ENCODE measurements at places on chromosomes 12 and 14.

GRCh38 chr12:70534466-70534865, 102.8 kb downstream of the PTPRB start:
- DNase-seq, result no peak

DNA sequence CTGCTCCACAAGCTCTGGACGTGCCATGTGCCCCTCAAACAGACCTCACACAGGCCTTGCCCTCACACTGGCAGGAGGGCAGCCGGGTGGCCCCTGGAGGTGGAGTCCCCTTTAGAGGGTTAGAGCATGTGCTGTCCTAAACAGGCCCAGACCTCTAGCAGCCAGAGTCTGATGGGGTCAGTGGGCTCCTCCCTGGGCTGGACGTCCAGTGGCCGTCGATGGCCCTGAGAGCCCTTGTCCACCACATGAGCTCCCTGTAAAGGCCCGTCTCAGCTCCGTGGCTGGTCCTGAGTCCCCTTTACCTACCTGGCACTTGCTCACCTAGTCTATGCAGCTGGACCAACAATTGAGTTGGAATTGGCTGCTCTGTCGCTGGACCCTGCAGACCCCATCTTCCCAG, 3.8 kb downstream of the TMEM179 start:
- DNase-seq, result no peak

- no peak for DNase-seq
Observed at GRCh38 chr12:123089140-123089539, 61.8 kb downstream of the PITPNM2 start.

DNA sequence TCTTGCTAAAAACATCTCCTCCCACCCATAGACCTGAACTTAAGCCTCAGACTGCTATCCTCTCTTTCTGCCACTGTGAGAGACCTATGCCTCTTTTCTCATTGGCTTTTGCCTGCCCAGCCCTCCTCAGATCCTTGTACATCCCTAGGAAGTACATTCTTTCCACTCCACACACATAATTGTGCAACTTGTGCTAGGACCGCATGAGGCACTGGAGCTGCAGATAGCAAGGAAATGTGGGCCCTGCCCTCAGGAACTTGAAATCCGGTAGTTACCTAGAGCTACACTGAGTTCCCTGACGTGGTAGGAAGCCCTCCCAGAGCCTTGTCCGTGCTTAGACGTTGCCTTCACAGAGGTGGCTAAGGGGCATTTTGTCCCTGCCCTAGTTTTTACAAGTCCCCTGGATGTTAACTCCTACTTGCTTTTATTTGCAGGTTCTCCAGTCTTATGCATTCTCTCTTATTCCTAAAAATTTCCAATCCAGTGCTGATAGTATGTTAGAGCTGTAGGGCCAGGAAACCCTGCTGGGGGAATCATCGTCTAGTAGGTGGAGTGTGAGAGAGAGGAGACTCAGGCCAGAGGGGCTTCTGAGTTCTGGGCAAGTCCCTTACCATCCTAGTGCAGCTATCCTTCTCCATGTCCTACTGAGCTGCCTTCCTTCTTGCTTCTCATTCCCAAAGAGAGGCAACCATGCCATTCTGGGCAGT, 41.3 kb downstream of the NTF3 start:
- DNase-seq, result no peak

DNA sequence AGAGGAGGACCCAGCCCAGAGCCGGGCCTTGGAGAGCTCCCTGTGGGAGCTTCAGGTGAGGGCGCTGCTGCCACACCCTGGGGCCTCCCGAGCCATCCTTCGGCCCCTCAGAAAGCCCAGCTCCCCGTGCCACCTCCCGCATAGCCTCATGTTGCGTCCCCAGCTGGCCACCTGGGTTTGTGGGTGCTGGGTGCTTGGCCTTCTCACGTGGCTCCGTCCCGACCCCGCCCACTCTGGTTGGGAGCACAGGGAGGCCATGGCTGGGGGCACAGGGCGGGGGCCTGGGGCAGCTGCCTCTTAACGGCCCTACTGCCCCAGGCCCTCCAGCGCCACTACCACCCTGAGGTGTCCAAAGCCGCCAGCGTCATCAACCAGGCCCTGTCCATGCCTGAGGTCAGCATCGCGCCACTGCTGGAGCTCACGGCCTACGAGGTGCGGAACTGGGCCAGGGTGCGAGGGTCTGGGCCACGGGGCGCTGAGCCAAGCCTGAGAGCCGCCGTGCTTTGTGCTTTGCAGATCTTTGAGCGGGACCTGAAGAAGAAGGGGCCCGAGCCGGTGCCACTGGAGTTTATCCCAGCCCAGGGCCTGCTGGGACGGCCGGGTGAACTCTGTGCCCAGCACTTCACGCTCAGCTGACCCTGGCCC, 7.6 kb downstream of the NOC4L start:
- no peak for DNase-seq

DNA sequence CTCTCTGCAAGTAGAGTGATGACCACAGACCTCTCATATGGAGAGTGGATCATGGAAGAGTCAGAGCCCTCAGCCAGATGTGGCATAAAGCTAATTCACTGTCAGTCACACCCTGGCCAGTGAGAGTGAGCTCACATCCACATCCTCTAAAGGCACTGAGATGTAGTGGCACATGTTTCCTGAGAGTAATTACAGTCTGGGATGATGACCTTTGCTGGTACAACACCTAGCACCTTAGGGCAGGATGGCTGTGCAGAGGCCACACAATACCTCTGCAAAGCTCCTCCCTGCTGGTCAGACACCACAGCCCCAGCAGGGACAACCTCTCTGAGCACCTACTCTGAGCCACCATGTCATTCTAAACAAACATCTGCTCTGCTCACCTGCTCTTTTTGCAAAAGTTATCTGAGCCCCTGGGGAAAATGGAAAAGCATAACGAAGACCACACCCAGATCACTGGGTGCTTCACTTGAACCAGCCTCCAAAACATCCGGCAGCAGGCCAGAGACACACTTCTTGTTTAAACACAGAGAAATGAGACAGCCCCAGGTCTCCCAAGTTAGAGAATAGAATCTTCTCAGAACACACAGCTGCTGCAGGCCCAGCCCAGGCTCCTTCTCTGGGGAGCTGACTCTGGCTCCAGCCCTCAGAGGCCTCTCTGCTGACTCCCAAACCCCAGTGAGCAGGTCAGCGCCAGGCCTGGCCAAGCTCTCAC, 30.3 kb downstream of the PITPNM2 start:
- DNase-seq, result no peak

DNA sequence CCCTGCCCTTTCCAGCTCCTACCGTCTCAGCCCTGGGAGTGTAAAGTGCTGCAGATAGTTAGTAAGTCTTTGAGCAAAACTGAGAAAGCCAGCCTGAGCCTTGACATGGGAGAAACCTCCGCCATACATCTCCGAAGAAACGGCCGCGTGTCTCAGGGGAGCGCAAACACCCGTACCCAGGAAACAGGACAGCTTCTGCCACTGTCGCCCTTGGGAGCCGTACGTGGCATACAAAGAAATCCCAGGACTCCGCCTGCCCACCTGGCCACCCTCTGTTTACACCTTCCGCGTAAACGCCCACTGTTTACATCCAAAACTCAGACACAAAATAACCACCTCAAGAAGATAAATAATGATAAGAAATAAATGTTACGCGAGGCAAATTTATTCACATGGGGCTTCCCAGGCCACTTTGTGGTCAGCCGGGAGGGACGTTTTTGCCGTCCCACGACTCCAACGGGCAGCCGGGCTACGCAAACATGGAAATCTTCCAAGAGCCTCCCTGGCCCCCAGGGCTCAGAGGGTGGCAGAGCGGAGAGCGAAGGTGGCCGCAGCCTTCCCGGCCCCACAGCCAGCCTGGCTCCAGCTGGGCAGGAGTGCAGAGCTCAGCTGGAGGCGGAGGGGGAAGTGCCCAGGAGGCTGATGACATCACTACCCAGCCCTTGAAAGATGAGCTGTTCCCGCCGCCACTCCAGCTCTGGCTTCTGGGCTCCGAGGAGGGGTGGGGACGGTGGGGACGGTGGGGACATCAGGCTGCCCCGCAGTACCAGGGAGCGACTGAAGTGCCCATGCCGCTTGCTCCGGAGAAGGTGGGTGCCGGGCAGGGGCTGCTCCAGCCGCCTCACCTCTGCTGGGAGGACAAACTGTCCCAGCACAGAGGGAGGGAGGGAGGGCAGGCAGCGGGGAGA, at the start of gene BDKRB2:
Gene BDKRB2, plus strand, starts transcription at position 689 of the 908 bp plus-strand sequence. CDS start 32,269 bp downstream, outside the sequence.
- DNase-seq, result no peak

DNA sequence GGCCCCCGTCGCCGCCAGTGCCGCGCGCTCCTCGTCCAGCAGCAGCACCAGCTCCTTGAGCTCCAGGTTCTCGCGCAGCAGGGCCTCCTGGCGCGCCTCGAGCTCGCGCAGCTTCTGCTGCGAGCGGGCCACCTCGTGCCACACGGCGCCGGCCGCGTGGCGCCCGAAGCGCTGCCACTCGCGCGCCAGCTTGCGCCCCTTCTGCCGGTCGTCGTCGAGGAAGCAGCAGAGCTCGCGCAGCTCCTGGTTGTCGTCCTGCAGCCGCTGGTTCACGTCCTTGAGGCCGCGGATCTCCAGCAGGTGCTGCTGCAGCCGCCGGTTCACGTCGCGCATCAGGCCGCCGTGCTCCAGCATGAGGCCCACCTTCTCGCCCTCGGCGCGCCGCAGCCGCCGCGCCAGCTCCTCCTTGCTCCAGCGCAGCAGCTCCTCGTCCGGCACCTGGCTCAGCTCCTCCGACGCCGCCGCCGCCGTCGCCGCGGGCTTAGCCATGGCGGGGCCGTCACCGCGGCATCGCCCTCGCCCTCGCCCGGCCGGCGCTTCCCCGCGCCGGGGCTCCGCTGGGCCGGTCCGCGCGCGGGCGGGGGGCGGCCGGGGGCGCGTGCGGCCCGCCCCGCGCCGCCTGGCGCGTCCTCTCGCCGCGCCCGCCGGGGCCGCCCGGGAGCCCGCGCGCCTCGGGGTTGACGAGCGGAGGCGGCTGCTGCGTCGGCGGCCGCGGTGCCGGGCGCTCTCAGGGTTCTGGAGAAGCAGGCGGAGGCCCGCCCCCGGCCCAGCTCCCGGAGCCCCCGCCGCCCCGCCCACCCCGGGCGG, at the start of gene CCDC85C:
Gene CCDC85C, minus strand, starts transcription at position 737 of the 807 bp plus-strand sequence. Its CDS starts 248 bp downstream, at position 489.
- DNase-seq, result no peak

DNA sequence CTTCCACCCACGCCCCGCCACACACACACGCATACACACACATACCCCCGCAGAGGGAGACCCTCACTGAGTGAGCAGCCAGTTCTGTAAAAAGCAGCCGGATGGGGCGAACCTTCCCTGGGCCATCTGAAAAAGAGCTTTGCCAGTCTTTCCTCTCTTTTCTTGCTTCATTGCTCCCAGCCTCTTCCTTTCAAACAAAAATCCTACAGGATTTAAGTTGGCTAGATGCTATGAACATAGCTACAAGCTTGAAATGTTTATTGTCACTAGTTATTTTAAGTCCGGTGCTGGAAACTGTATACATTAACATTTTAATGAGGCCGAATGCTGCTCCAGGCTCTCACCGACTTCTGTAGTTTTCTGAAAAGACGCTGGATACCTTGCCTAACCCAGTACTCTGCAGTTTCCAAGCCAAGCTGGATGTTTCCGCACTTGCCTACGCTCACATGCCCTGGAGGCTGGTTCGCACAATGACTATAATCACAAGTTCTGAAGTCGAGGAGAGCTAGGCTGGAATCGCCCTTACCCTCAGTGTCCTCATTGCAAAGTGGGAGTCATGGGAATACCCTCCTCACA, 39.2 kb downstream of the LTBP2 start:
- no peak for DNase-seq

DNA sequence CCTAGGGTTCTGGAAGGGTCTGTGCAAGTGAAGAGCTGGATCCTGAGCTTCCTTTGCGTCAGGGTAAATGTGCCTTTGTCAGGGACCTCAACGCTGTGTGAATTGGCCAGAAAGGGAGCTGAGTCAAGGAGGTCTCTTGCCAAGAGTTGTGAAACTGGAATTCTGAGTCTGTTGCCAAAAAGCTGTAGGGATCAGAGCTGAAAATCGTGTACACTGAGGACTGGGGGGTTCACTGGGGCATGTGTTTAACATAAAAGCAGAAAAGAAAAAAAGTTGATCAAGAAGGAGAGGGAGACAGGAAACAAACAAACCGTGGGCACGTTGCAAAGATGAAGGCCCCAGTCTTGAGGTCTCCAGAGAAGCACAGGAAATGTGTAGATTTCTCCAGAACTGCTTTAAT, 1081.5 kb downstream of the VRK1 start:
- DNase-seq, result no peak

DNA sequence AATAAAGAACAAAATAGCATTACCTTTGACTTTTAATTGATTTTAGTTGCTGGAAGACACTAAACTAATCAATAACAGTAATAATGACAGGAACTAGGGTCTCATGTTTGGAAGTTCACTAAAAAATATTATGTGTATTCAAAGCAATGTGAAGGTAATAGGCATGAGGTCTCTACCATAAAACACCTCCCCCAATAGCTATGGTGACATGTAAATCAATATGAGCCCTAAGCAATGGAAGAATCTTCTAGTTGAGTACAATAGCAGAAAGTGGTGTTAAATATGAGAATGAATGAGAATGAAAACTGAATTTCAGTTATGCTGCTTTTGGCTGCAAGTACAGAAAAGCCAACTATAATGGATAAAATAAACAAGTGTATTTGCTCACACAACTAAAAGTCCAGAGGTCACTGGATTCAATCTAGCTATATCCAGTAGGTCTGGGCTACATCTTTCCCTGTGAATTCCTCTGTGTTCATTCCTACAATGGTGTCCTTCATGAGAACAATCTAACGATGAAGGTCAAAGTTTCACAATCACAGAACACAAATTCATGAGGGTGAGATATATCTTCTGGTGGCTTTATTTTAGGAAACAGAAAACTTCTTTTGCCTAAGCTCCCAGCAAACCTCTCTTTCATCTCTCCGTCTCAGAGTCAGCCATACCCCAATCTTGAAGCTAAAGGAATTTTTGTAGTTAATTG, 728.0 kb downstream of the FSCB start:
- no peak for DNase-seq

- no peak for DNase-seq
Observed at GRCh38 chr12:102957339-102958050, at the start of gene ASCL1. TSS of gene ASCL1 (plus strand) at chr12:102957674. CDS start at chr12:102958245, 571 bp downstream.

DNA sequence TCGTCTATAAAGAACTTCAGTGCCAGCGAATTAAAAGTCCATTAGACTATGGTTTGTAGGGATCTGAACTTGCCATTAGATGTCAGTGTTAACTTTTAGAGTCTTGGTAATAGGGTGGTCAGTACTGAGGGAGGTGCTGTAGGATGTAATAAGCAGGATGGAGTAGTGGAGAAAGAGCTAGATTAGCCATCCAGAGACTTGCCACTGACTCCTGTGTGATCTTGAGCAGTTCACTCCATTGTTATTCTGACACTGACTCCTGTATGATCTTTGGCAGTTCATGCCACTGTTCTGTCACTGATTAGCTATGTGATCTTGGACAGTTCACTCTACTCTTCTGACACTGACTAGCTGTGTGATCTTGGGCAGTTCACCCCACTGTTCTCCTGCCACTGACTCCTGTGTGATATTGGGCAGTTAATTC, 133.6 kb downstream of the TTLL5 start:
- no peak for DNase-seq

DNA sequence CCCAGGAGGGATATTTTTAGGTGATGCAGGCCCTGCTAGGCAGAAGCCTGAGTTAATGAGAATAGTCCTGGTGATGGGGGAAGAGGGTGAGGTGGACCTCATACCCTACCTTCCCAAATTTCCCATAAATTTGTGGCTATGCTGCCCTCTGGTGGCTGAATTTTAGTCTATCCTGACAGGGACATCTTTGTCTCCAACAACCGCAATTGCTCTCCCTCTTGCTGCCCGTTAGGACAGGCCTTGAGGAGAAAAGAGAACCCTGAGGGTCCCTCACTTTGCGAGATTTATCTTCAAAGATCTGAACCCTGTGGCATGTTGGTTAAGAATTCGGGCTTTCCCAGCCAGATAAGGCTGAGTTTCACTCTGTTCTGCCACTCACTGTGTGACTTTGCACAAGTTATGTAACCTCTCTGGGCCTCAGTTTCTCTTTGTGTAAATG, 9.8 kb upstream of the ZNF385A start:
- DNase-seq, result no peak

All from stimulated activated CD4-positive, alpha-beta T cell treated with anti-CD3 and anti-CD28 coated beads, Interleukin-1b, Interleukin-23, amount 100 ng/mL, for 1 hour (primary cell).